NCI-H774 (cell line): ENCODE measurements at places on chromosomes 1 and 21.

GRCh38 chr21:20030390-20030789, 967.8 kb upstream of the NCAM2 start:
- DNase-seq: no peak

DNA sequence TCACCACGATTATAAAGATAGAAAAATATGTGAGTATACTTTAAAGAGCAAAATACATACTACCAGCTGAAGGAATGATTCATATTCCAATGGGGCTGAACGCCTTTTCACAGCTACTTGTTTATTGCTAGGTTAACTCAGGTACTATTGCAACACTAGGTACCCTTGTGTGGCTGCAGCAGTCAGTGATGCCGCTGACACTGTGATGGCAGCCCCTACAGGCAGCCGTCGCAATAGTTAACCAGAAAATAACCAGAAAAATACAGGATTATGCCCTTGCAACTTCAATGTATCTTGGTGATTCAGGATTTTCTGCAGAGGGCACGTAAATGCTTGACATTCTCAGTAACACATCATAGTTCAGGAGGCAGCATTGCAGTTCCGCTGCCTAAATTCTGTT, 1.6 kb upstream of the MARK1 start:
- DNase-seq: no peak

DNA sequence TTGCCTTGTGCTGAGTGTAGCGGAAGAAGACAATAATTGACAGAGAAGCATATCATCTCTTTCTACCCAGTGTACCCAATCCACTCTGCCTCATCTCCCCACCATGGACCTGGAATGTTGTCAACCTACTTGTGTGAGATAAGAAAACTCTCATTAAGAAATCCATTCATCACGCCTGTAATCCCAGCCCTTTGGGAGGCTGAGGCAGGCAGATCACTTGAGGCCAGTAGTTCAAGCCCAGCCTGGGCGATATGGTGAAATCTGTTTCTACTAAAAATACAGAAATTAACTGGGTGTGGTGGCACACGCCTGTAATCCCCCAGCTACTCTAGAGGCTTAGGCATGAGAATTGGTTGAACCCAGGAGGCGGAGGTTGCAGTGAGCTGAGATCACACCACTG, 209.6 kb downstream of the PBX1 start:
- DNase-seq: no peak

- DNase-seq: no peak
Measured at GRCh38 chr1:168454211-168454815, 89.5 kb downstream of the XCL2 start.

DNA sequence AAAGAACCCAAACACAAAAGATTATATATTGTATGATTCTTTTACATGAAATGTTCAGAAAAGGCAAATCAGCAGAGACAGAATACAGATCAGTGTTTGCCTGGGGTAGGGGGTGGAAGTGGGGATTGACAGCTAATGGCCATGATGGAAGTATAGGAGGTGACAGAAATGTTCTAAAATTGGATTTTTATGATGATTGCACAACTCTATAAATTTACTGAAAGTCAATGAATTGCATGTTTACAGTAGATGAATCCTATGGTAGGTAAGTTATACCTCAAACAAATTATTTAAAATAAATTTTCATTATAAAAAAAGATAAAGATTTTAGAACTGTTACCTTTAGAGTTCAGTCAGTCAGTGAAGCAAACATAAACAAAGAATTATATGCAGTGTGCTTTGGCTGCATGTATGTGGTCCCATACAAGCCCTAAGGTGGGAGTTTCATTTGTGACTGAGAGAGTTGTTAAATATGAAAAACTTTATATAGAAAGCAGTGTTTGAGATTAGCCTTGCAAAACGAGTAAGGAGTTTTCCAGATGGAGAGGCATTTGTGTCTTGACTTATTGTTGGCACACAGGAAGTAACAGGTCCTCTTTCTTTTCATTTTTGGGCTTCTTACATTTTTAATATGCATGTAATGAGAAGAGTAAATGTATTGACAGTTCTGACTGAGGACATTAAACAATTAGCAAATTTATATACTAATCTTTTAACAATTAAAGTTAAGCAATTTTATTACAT, 115.6 kb upstream of the KIAA1614 start:
- no peak for DNase-seq

DNA sequence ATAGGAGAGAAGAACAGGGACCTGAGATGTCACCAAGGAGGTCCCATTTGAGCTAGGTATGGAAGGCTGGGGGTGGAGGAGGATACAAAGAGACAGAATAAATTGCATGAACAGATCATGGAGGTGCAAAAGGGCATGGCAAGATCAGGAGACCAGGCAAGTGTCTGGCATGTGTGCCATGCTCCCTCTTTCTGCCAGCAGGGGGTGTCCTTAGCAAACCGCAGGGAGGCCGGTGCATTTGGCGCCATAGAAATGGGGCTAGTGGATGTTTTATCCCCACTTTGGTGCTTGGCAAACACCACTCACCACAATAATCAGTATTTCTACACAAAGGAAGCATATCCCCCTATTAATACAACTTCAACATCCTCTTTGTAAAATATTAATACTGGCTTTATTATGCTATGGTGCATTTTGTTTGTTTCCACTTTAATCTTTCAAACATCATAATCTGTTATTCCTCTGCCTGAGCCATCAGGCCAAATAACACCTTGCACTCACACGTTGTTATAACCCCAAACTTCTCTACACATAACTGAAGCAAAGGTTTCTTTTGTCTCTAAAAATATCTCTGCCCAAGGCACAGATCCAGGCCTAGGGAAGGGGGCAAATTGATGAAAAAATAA, 25.9 kb downstream of the S100A6 start:
- no peak for DNase-seq

DNA sequence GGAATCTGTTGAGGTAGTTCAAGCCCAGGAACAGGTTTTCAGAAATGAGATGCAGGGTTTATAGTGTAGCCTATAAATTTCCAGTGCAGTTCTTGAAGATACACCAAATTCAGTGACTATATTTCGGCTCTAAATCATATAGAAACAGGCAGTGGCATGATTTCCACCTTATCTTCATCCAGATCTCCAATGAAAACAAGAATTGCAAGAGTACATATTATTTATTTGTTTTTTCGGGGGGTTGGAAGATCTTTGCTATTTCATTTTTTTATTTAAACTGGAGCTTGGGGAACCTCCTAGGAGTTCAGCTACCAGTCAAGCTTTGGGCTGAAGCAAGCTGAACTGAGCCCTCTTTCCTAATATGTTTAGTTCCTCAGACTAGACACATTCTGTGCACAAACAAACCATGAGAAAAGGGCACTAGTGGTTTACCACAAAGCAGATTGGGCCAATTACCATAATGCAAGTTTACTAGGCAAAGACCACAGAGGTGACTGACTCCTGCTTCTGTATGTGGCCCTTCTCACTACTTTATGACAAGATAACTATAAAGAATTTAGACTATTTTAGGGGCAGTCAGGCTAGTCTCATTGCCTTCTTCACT, 68.5 kb downstream of the RGS2 start:
- DNase-seq: no peak

DNA sequence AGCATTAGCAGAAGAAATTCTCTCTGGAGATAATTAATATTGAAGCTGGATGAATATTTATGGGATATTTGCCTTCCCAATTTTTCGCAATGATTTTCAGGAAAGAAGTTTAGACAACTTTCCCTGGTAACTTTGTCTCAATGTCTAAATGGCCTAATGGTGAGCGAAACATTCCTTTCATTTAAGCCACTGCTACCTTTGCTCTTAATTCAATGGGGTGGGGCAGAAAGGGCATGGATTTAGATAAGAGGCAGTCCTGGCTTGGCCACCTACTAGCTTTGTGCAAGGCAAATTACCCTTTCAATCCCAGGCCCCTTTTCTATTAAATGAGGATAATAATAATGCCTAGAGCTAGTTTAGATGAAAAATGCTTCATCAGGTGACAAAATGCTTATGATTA, 27.1 kb upstream of the LYST start:
- no peak for DNase-seq

GRCh38 chr1:42135426-42135825, 17.8 kb upstream of the GUCA2B start:
- DNase-seq: no peak
